ENCODE measurements at places on chromosomes 2 and 18. TPM values are rescaled to one million over a fixed set of nuclear protein-coding genes. Genes with fewer than 3 reads are reported as not detected.

RSAD2 gene
- total RNA-seq = 2.4 TPM

LINC00305 gene
- not detected for total RNA-seq

GRCh38 chr2:210493528-210493927 lies 17.0 kb upstream of the LANCL1 start:
- H3K27ac ChIP-seq = no peak overlapping the region
- H3K4me3 ChIP-seq = no peak overlapping the region
- no peak for DNase-seq
- no peaks in the 10 kb centered on the region for H3K36me3 ChIP-seq
- H3K27me3 ChIP-seq = no peaks in the 10 kb centered on the region
- H3K4me1 ChIP-seq = no peaks in the 10 kb centered on the region

GRCh38 chr2:37026050-37026449 lies 58.1 kb downstream of the HEATR5B start:
- no peak for DNase-seq
- H3K4me1 ChIP-seq = peaks cover 12% of the 10 kb centered on the region
- H3K27me3 ChIP-seq = no peaks in the 10 kb centered on the region
- H3K36me3 ChIP-seq = peaks cover 84% of the 10 kb centered on the region

- H3K36me3 ChIP-seq = no peaks in the 10 kb centered on the region
- peaks cover 91% of the 10 kb centered on the region for H3K27me3 ChIP-seq
- peak; percentile 80 for DNase-seq
- peaks cover 43% of the 10 kb centered on the region for H3K4me1 ChIP-seq
Measured at GRCh38 chr2:14632133-14632936, at the start of gene LRATD1. LRATD1 (plus strand) TSS chr2:14632717; CDS start chr2:14633980, 1,263 bp downstream.

HOXD4 gene
- total RNA-seq = not detected

LIMS2 gene
- total RNA-seq = 173 TPM

DNA sequence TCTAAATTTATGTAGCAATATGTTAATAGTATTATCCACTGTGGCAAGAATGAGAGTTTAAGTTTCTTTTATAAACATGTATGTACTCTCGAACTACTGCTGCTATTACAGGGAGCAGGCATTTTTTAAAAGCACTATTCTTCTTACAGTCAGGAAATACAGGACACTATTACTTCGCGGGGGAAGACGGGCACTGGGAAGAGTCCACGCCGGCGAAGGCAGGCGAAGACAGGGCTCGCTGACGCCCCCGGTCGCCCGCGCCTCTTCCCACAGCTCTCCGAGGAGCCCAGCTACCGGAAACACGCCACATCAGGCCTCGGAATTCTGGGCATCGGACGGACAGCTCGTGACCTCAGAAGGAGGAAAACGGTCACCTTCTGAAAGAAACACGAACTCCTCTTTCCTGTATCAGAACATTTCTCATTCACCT lies 90.2 kb downstream of the FAM161A start:
- H3K4me1 ChIP-seq = peaks cover 14% of the 10 kb centered on the region
- peak overlapping the region; percentile 98 for H3K27ac ChIP-seq
- H3K4me3 ChIP-seq = peak overlapping the region; percentile 74
- H3K27me3 ChIP-seq = no peaks in the 10 kb centered on the region
- no peaks in the 10 kb centered on the region for H3K36me3 ChIP-seq

GRCh38 chr2:160486341-160486740 lies 7.3 kb downstream of the RBMS1 start:
- no peaks in the 10 kb centered on the region for H3K27me3 ChIP-seq
- DNase-seq = no peak
- peak overlapping the region; percentile 43 for H3K27ac ChIP-seq
- peaks cover 89% of the 10 kb centered on the region for H3K4me1 ChIP-seq
- H3K36me3 ChIP-seq = no peaks in the 10 kb centered on the region

DNA sequence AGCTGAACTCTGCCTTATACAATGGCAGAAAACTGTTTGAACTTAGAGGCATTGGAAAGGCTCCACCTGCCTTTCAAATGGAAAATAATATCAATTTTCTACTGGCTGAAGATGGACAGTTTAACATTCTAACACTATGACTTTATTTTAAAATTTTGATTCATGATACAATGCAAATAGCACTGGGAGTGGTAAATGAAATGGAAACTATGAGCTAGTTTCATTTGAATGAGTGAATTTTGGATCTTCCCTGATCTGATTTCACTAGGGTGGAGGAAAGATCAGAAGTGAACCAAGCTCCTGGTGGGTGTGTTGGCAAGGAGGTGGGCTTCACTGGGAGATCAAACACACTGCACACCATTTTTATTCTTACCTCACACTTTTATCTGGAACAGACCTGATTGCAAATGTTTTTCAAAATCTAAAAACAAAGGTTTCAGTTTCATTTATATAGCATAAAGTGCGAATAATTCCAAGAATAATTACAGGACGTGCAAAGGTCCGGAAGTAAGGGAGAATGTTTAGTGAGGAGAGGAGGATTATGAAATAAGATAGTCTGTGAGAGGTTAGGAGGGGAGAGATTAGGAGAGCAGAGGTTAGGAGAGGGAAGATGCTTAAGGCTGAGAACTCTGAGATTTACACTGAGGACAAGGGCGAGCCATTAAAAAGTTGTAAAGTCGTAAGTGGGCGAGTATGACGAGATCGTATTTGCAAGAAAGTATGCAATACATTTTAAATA lies 18.6 kb upstream of the MBP start:
- no peak for DNase-seq
- no peaks in the 10 kb centered on the region for H3K36me3 ChIP-seq
- no peaks in the 10 kb centered on the region for H3K4me1 ChIP-seq
- H3K27me3 ChIP-seq = no peaks in the 10 kb centered on the region
- H3K4me3 ChIP-seq = no peak overlapping the region

DNA sequence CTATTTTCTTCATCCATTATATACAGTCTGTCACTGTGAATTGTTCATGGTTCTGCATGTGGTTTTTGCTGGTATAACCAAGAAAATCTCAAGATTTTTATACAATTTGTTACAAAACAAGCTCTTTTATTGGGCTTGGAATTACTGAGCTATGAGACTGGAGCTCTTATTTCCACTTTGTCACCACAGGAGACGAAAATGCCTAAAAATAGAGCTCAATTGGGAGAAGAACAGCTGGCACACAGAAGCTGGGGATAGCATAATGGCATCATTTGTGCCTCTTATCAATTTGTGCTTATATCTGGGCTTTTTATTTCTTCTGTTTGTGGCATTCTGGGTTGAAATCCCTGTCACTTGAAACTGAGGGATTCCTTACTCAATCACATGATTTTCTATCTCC lies 219.1 kb downstream of the CALCRL start:
- no peak overlapping the region for H3K4me3 ChIP-seq
- H3K36me3 ChIP-seq = no peaks in the 10 kb centered on the region
- DNase-seq = no peak
- no peaks in the 10 kb centered on the region for H3K4me1 ChIP-seq
- H3K27ac ChIP-seq = no peak overlapping the region

- no peaks in the 10 kb centered on the region for H3K4me1 ChIP-seq
- no peaks in the 10 kb centered on the region for H3K36me3 ChIP-seq
- no peaks in the 10 kb centered on the region for H3K27me3 ChIP-seq
- DNase-seq = no peak
Measured at GRCh38 chr18:67770520-67770919, 254.0 kb upstream of the DSEL start.

DNA sequence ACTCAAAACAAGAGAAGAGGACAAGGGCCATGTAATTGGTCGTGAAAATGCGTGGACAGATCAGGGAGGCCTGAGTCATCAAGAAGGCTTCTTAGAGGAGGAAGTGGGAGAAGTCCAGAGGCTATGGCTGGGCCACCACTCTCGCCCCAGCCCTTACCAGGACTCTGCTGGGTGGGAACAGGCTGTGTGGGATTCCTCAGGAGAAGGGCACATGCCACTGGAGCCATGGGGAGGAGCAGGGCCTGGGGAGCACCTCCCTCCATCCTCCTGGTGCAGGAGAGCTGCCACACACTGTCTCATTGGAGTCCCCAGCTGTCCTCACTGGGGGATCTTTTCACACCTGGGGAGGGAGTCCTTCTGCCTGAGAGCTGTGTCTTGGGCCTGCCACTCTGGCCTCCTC lies 9.4 kb upstream of the RALB start:
- H3K4me3 ChIP-seq = no peak overlapping the region
- no peaks in the 10 kb centered on the region for H3K36me3 ChIP-seq
- no peak overlapping the region for H3K27ac ChIP-seq
- DNase-seq = no peak
- H3K4me1 ChIP-seq = peaks cover 42% of the 10 kb centered on the region
- H3K27me3 ChIP-seq = peaks cover 24% of the 10 kb centered on the region

CEBPZ gene
- 25.3 TPM for total RNA-seq

- H3K4me1 ChIP-seq = no peaks in the 10 kb centered on the region
- no peak for DNase-seq
- no peak overlapping the region for H3K27ac ChIP-seq
- H3K27me3 ChIP-seq = no peaks in the 10 kb centered on the region
- no peak overlapping the region for H3K4me3 ChIP-seq
- H3K36me3 ChIP-seq = no peaks in the 10 kb centered on the region
Measured at GRCh38 chr18:75474332-75474731, 46.8 kb upstream of the SMIM21 start.

IL18R1 gene
- total RNA-seq = 1.8 TPM

- DNase-seq = no peak
- H3K4me3 ChIP-seq = no peak overlapping the region
- no peaks in the 10 kb centered on the region for H3K36me3 ChIP-seq
- no peaks in the 10 kb centered on the region for H3K4me1 ChIP-seq
- H3K27me3 ChIP-seq = no peaks in the 10 kb centered on the region
Measured at GRCh38 chr2:198494931-198495330, 690.5 kb downstream of the PLCL1 start.

HNMT gene
- total RNA-seq = 11.7 TPM

- peak overlapping the region; percentile 45 for H3K4me3 ChIP-seq
- peak overlapping the region; percentile 76 for H3K27ac ChIP-seq
- DNase-seq = no peak
- no peaks in the 10 kb centered on the region for H3K27me3 ChIP-seq
- H3K36me3 ChIP-seq = no peaks in the 10 kb centered on the region
Measured at GRCh38 chr18:31244771-31245394, 73.1 kb upstream of the DSG1 start.

SALL3 gene
- 0.36 TPM for total RNA-seq
